ENCODE measurements at places on chromosomes 3 and 15.

DNA sequence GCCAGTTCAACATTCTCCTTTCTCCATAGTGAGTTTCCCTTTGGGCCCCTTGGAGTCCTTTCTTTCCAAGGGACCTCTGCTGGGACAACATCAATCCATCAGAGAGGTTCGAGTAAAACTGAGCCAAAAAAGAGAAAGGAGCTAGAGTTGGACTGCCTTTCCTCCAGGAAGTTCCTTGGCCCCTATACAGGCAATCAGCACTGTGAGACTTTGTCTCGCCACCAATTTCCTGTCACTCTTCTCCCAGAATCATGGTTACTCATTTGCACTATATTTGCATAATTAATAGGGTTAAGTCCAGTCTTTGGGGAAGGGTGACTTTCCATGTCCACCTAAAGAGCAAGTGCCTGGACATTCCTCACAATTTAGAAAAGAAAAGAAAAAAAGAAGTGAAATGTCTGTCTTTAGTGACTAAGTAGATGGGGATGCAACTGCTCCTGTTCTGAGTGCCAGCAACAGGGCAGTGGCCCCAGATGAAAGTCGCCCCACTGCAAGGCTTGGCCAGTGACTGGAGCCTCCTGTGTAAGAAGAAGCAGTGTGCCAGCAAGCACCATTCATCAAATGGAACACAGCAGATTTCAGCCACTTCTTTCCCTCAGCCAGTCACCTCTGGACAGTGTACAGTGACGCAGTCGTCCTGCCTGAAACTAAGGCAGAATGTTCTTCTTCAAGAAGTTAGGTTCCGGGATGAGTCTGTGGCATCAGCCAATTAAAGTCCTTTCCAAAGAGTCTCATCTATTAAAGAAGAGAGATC is 91.6 kb downstream of the FSIP1 start:
- no peak for DNase-seq

- DNase-seq, result peak; percentile 16
Measured at GRCh38 chr3:54122324-54123002, at the start of gene CACNA2D3. TSS of gene CACNA2D3 (plus strand) at chr3:54122552.

GRCh38 chr3:27333843-27334242 is 35.3 kb downstream of the NEK10 start:
- no peak for DNase-seq

GRCh38 chr3:48244461-48244860 is 3.6 kb downstream of the ZNF589 start:
- no peak for DNase-seq

DNA sequence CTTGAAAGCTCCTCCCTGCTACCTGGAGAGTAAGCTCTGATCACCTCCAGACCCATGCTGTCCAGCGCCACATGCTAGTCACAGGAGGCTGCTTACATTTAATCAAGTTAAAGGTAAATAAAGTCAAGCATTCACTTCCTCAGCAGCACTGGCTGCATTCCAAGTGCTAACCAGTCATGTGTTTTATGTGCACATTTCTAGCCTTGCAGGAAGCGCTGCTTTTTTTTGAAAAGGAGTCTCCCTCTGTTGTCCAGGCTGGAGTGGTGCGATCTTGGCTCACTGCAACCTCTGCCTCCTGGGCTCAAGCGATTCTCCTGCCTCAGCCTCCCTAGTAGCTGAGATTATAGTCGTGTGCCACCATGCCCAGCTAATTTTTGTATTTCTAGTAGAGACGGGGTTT is 279.2 kb downstream of the GABRG3 start:
- DNase-seq, result no peak

- no peak for DNase-seq
Measured at GRCh38 chr3:55247666-55248065, 239.4 kb downstream of the WNT5A start.

DNA sequence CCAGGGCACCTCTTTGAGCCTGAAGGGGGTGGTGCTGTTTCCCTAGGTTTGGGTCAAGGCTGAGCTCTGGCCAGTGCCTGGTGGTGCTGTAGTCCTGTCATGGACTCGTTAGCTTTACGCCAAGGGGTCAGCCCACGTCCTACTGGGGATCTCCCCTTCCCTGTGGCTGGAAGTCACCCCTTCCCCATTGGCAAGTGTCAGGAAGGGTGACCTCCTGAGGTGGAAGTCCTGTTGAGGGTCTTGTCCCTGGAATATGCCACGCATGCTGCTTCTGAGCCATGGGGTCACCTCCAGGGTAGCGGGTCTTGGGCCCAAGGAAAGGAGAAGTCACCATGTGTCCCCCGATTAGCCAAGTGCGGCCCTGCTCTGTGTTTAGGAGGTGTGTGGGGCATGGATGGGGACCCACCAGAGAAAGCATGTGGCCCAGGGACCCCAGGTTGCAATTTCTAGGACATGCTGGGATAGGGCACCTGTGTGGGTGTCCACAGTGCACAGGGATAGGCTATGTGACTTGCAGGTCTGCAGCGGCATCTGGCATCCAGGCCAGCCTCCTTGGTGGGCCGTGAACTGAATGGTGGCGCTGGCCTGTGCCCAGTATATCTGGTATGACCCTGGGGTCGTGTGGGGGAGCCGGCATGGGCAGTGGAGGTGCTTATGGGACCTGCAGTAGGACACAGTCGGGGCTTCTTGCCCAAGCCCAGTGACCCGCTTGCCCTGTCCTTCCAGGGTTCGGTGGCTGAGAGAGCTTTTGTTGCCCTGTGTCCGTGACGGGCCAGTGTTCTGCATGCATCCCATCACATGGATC is 226.7 kb downstream of the SNRPN start:
- DNase-seq, result no peak

All from NCI-H510A treated with DMSO at 0.1 percent for 48 hours (cell line).